ENCODE measurements at places on chromosomes 13 and 19.

- DNase-seq, result no peak
Measured at GRCh38 chr13:26541678-26542568, 15.6 kb upstream of the WASF3 start.

GRCh38 chr13:112733112-112733511 lies 43.3 kb downstream of the ATP11A start:
- no peak for DNase-seq

DNA sequence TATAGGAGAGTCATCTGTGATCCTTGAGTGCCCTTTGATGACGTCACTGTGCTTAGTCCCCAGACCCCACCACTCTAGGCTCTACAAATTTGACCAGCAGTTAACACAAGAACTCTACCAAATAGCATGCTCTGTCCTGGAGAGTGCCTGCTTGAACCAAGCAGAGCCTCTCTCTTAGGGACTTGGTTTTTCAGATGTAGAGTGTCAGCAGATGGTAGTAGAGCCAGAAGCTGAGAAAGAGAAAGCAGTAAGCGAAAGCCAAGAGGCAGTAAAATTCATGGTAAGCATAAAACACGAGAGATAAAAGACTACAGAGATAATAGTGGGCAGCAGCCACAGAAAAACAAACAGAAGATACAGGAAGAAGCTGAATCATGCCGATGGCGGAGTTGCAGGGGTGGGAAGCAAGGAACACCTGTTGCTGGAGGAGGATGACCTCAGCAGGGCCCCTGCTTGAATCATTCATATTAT lies 193.3 kb downstream of the SLC7A1 start:
- DNase-seq, result no peak

- DNase-seq, result no peak
Measured at GRCh38 chr13:39040206-39040605, 1.9 kb downstream of the NHLRC3 start.

DNA sequence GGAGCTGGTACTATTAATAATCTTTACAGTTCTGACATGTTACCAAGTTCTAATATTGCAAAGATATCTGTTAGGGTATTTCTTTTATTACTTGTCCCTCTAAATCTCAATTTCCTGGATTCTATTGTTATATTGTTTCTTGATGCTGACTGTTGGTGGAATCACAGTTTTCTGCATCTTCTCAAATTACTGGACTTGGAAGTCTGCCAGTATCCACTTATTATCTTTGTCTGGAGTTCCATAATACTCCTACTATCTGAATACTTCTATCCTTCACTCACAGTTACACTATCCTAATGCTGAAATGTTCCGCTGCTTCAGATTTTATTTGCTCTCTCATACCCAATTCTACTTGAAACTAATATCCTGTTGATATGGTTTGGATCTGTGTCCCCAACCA lies 1985.7 kb upstream of the PRR20A start:
- no peak for DNase-seq

DNA sequence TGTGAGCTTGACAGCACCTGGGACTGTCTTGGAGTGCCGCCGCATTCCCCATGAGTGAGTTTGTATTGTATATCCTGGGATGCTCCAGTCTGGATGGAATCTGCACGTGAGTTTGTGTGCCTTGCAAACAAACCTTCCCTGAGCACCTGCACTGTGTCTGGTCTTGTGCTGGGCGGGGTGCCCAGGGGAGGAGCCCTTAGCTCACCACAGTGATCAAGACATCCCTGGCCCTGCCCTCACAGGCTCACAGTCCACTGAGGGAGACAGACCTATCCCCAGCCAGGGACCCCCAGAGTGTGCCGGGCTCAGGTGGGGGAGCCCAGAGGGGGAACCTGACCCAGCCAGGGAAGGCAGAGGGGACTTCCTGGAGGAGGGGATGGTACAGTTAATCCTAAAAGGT lies 1.7 kb upstream of the BCAM start:
- DNase-seq, result peak; percentile 88

GRCh38 chr19:10751109-10751953 lies 33.5 kb downstream of the DNM2 start:
- DNase-seq, result peak; percentile 17

- DNase-seq, result no peak
Measured at GRCh38 chr19:246551-246950, 44.7 kb downstream of the PLPP2 start.

DNA sequence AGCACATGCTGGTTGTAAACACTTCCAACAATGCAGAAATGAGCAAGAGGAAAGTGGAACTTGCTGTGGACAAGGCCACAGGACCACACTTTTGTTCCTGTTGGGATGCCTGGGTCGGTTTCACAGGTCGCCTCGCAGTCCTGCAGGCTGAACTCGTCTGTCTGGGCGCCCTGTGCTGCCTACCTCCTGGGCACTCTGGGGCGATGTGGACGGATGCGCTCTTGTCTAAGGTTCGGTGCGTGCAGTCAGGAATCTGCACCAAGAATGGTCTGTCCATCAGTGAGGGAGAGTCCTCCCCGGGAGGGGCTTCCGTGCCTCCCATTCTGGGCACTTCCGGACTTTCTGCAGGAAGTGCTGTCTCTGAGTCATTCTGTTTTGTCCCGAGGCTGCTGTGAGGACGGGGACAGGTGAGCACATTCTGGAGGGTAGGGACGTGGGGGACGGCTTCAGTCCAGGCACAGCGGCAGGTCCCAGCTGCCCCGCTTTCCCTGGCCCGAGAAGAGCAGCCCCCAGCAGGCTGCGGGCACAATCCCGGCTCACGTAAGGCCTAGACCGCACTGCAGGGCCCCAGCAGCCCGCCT lies 24.1 kb upstream of the SLITRK1 start:
- no peak for DNase-seq

GRCh38 chr19:51292971-51293370 lies 18.5 kb upstream of the IGLON5 start:
- no peak for DNase-seq

GRCh38 chr19:39544226-39544903 lies 4.4 kb upstream of the EID2 start:
- no peak for DNase-seq

GRCh38 chr19:46000491-46001246 lies 5.4 kb downstream of the CCDC61 start:
- peak; percentile 60 for DNase-seq

DNA sequence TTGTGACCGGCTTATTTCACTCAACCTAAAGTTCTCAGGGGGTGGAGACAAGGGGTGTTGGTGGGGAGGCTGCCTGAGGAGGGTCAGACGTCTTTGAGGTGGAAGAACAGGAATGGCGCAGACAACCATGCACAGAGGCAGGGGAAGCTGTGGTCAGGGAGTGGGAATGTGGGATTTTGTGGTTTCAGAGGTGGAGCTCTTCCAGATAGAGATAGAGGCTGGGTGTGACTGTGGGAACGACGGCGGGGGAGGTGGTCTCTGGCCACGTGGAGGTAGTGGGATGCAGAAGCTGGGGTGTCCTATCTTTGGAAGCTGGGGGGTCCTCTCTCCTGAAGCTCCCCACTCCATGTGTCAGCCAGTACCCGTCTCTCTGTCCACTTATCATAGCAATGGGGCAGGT lies 7.8 kb upstream of the KLK14 start:
- no peak for DNase-seq

GRCh38 chr19:4866595-4867424 lies 657 bp downstream of the PLIN3 start:
- peak; percentile 42 for DNase-seq

DNA sequence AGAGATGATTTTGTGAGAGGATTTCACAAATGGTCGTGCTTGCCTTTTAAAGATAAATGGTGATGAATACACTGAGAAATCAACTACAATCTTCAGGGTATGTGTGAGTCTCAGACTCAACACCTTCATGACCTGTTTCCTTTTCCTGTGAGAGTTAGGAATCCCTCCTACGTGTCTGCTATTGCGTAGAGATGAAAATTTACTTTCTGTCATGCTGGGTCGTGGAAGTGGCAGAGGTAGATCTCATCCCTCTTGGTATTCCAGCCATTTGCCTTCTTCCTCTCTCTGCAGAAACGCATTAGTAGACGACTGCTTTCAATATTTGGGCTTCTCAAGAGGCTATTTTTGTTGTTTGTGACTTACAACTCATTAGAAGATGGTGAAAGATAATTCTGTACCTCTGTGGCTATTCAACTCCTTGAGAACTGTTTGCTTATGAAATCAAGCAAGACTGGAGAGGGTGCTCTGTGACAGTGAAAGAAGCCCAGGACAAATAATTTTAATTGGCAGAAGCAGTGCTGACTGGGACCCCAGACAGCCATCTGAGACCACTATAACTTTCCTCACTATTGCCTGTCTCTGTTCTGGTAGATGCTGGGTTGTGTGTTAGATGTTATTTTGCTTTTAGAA lies 233.1 kb downstream of the LACC1 start:
- no peak for DNase-seq

DNA sequence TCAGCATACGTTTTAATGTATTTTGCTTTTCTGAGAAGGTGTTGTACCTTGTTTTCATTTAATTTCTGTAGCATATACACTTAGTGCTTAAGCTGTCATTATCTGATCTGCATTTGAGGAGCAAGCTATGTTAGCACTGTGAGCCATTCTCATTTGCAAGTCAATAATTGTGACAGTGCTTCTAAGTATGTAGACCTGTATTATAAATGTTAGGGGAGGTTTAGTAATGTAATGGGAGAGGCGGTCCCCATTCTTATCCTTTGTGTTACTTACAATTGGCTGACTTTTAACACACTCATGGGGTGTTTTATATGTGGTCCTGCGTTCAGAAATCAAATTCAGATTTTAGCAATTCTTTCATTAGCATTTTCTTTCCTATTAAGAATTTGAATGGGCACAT lies 90.2 kb downstream of the GPC6 start:
- no peak for DNase-seq

DNA sequence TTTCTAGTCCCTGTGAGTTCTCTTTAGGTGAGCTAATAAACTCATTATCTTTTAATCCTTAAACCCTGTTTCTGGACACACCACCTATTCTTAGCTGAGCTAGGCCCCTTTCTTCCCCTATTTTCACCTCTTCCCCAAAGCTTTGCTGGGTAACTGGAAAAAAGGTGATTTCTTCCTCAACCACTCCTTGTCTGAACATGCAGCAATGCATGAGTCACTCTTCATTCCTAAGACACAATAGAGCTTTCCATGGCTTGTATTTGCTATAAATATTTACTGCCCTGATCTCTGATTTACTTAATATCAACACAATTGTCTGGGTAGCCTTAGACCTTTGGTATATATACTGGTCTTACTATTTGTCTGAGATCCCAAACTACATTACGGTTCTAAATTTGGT lies 370.9 kb downstream of the KLF5 start:
- DNase-seq, result peak; percentile 71

GRCh38 chr19:38425222-38425809 lies 703 bp downstream of the RASGRP4 start:
- DNase-seq, result no peak

DNA sequence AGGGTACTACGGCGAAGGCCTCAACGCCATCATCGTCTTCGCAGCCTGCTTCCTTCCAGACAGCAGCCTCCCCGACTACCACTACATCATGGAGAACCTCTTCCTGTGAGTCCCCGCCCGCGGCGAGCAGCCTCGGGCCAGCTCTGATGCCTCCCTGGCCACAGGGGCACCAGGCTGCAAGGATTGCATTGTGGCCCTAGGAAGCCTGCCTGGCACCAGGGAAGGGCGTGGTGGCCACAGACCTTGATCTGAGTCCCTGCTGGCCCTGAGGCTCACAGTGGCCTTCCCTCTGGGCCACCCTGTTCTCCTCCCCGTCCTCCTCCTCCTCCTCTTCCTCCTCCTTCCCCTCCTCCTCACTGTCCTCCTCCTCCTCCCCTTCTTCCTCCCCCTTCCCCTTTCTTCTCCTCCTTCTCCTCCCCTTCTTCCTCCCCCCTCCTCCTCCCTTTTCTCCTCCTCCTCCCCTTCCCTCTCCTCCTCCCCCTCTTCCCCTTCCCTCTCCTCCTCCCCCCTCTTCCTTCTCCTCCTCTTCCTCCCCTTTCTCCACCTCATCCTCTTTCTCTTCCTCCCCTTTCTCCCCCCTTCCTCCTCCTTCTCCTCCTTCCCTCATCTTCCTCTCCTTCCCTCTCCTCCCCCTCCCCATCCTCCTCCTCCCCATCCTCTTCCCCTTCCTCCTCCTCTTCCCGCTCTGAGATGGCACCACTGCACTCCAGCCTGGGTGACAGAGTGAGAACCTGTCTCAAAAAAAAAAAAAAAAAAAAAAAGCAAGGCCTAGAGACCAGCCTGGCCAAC lies 24.4 kb upstream of the NMRK2 start:
- no peak for DNase-seq

- no peak for DNase-seq
Measured at GRCh38 chr19:9996541-9996940, 13.8 kb downstream of the COL5A3 start.

DNA sequence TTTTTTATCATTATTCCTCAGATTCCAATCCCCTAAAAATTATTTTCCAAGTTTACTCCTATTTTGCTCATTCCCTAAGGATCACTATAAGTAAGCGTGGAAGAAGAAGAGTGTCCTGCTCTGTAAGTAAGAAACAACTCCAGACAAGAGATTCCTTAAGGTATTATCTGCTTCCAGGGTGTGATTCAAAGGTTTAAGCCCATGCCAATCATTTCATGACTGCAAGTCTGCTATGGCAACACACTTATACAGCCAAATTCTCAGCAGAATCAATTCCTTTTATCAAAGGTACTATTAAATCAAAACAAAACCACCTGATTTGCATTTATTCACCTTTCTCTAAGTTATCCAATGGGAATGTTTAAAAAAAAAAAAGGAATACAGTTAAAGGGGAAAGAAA lies 43.7 kb downstream of the FOXO1 start:
- DNase-seq, result no peak

- DNase-seq, result no peak
Measured at GRCh38 chr19:48784527-48784926, 26.3 kb downstream of the BCAT2 start.

GRCh38 chr13:30551189-30551588 lies 66.5 kb upstream of the USPL1 start:
- DNase-seq, result peak; percentile 20

DNA sequence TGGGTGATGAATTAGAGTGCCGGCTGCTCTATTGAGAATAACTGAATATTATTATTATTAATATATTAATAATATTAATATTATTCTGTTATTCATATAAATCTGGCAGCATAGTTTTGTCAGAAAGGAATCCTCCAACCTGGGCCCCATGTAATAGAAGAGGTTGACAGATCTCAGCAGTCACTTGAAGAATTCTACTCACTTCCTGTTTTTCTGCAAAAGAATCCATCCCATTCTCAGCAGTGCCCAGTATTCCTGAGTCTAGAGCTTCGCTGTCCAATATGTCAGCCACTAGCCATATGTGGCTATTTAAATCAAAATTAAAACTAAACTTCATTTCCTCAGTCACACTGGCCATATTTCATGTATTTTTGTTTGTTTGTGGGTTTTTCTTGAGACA lies 72.4 kb upstream of the USPL1 start:
- DNase-seq, result no peak

Measured in RWPE1 (cell line).